ENCODE measurements at places on chromosomes 6 and 20. TPM values are rescaled to one million over a fixed set of nuclear protein-coding genes. Genes with fewer than 3 reads are reported as not detected.

DNA sequence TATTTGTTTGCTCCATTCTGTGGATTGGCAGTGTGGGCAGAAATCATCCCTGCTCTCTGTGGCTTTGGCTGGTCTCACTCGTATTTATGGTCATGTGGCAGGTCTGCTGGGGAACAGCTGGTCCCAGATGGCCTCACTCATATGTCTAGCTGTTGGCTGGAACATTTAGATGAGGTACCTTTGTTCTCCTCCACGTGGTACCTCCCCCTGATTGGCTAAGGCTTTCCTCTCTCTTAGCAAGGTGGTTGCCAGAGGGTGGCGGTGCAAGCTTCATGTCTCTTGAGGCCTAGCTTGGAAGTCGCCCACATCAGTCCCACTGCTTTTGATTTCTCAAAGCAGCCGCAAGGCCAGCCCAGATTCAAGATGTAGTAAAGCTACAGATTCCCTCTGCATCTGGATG lies 348.5 kb upstream of the BTBD3 start:
- no peak for DNase-seq

DNA sequence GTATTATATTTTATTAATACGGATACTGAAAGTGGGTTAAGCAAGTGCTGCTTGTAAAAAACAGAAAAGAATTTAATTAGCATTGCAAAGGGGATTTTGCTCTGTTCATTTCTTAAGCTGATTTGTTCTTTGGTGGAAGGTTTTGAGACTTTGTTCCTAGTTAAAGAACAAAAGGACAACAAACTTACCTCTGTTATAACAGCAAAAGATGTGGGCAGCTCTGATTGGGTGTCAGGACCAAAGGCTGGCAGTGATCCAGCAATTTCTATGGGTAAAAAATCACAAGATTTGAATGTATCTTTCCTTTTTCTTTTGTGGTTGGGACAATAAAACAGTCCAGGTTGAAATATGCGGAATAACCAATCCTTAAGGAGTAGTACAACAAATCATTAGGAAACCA lies 68.8 kb downstream of the IMPG1 start:
- no peak for DNase-seq

Gene FNDC11
- total RNA-seq, result 0.16 TPM

Gene PRSS16
- 0.16 TPM for total RNA-seq

GRCh38 chr6:134343066-134343465 lies 25.2 kb upstream of the SGK1 start:
- no peak for DNase-seq

Gene TMEM200A
- not detected for total RNA-seq

Gene CHD6
- 33.0 TPM for total RNA-seq

Gene MUC22
- 0.14 TPM for total RNA-seq

Gene RBBP9
- 5.1 TPM for total RNA-seq

DNA sequence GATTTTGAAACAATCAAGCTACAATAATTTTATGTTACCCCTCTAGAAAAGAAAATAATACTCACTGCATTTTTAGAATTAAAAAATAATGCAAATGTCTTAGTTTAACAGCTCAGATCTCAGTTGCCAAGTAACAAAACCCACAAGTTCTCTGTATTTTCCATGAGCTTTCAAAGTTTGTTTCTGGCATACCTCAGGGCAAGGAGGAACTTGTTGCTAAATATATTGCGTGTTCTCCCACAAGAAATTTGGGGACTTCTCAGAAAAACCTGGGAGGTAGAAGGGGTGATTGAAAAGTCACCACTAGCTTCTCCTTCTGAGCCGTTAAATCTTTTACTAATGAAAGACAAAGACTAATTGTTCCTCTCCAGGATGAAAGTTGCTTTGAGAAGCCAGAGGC lies 236.8 kb upstream of the MARCKS start:
- DNase-seq, result no peak

GRCh38 chr6:167970230-167970629 lies 27.2 kb upstream of the KIF25 start:
- DNase-seq, result no peak

- no peak for DNase-seq
Measured at GRCh38 chr6:56540232-56541029, 102.3 kb downstream of the DST start.

Gene PLG
- not detected for total RNA-seq

Measured in Right ventricle myocardium inferior (tissue), 1 donor.